ENCODE measurements at places on chromosomes 12 and 14.

GRCh38 chr14:75198291-75198933, 22.0 kb upstream of the TMED10 start:
- DNase-seq, result no peak

DNA sequence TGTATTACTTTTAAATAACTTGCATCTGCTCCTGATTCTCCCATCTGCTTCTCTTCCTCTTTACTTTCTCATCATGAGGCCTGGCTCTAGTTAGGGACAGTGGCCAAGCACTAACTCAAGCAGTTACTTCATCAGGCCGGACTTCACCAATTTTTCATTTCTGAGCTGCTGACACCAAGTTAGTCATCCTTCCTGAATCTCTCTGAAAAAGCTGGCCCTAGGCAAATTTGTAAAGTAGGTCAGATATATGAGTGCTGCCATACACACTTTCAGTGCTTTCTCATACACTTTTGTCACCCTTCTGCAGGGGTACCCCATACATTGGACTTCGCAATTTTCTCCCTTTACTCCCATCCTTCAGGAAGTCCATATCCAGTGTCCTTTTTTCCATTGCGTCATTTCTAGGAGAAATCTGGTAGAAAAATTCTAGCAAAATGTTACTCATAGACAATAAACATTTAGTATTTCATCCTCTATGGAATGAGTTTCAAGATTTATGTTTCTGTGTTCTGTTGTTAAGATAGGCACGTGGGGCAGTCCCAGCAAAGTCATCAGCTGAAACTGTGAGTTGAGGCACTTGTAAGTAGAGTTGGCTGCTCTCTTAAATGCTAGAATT, 276.8 kb upstream of the TMPO start:
- no peak for DNase-seq

DNA sequence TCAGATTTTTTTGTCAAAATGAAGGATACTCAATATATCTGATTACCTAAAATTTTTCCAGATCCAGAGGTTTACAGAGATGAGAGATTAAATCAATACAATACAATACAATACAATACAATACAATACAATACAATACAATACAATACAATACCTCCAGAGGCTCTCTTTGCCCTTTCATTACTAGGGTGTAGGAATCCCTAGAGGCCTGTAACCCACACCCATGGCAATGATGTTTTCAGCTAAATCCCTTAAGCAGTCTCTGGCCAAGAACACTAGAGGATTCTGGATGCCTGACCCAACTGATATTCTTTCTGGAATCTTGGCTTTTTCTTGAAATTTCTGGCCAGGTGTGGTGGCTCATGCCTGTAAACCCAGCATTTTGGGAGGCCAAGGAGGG, 23.7 kb upstream of the AEBP2 start:
- DNase-seq, result no peak

DNA sequence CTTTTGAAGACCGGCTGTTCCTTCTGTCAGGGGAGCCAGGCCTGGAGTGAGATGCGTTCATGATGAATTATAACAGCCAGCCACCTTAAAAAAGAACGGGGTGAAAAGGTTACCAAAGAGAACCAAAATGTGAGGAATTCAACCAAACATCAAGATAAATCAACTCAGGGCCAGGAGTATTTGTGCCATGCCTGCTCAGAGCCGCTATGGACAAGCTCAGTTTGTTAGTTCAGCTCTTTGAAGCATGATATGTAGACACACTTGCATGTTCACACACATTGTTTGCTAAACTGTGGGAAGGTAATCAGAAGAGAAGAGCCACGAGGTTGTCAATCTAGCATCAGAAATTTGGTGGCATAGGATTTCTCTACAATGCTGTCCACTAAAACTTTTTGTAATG, 367.4 kb upstream of the TBX3 start:
- no peak for DNase-seq

GRCh38 chr12:10067942-10068341, 30.8 kb downstream of the CLEC1A start:
- DNase-seq, result no peak

DNA sequence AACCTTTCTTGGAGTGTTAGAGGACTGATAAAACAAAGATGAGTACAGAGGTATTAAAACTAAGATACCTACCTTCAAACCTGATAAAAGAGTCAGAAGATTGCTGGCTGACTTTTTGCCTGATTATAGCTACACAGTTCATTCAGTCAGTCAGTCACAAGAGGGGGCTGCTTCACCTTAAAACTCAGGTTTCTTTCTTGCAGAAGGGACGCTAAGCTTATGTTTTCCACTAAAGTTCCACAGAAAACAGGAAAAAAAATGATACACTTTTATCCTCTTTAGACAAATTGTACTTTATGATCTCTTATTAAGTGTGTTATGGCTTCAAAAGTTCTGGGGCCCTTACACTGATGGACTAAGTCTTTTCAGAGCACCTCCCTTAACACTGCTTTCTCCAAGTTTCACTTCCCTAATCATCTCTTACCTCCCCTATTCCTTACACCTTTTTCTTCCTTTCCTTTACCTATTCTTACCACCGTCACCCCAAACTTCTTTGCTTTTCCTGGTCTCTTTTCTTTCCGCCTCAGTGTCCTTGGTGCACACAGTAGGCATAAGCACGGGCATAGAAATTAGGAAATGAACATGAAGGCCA, 448.7 kb upstream of the OR4E1 start:
- no peak for DNase-seq

DNA sequence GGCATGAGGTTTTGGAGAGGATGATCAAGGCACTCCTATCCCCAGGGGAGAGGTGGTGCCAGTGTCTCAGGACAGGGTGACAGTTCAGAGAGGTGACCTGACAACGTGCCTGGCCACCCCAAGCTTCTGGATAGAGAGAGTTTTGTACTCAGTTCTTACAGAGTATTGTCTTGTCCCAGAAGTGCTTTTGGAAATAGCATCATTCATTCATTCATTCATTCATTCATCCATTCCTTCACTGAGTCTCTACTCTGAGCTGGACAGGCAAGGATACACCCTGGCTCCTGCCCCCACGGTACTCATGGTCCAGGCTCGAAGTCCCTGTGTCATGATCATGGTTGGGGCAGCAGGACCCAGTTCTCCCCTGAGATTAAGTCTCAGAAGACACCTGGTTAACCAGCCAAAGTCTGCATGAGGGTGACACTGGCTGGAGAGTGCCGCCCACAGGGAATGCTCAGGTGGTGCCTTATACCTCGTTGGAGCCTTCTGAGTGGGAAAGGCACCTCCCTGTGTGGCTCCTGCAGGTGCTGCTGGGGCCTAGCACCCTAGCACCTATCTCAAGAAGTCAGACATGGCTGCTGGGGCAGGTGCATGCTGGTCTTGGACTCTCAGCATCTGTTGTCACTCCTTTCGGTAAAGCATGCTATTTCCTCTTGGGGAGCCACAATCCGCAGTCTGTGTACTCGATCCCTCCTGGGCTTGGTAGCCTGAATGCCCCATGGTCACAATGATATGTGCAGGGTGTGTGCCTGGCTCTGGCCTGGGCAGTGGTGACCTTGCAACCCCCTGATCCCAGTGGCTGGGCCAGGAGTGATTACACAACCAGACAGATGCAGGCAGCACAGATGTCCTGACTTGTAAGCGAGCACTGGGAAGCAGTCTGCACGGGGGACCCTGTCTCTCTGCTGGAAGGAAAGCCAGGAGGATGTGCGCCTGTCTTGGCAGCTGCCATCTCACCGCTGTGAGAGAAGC, 57.8 kb downstream of the C14orf132 start:
- DNase-seq, result no peak

DNA sequence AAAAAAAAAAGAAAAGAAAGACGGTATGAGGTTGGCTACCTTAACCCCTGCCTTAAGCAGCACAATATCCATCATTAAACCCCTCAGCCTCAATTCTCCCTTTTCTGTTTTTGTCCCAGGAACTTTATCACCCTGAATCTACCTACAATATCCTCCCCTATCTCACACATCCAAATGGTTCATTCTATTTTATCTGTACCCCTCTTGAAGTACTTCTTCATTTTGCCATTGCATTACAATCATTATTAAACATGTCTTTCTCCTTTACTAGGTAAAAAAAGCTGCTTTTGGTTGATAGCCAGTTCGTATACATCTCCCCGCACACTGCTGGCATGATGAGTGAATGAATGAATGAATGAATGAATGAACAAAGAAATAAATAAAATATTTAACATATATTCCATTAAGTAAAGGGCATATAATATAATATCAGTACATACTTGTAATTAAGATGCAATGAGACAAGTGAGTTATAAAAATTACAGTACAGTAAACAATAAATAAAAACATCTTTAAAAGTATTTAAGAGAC, 364 bp upstream of the GPR65 start:
- DNase-seq, result no peak

All from RCC 7860 (cell line).